ENCODE measurements at places on chromosomes 5 and 9. TPM values are rescaled to one million over a fixed set of nuclear protein-coding genes. Genes with fewer than 3 reads are reported as not detected.

Gene IL13
- 32.9 TPM for total RNA-seq

Gene PCDHB6
- total RNA-seq = not detected

Gene FSD1L
- total RNA-seq = 8.5 TPM

Gene PRR16
- total RNA-seq = not detected

Gene FGFR4
- total RNA-seq = 0.33 TPM

Gene IL9
- not detected for total RNA-seq

Gene GPR151
- not detected for total RNA-seq

Gene ERBIN
- total RNA-seq = 55.9 TPM

Gene IFNA21
- not detected for total RNA-seq

Gene KCNN2
- total RNA-seq = not detected

Gene MRPS27
- total RNA-seq = 41.1 TPM

Gene ORM2
- not detected for total RNA-seq

Gene LIX1
- total RNA-seq = not detected

Gene SPATA31A3
- not detected for total RNA-seq

Gene PHAX
- total RNA-seq = 31.5 TPM

Gene PCDHB4
- not detected for total RNA-seq

Gene TBC1D2
- total RNA-seq = 11.0 TPM

Gene LCN15
- total RNA-seq = not detected

Gene DMRT2
- total RNA-seq = 3.3 TPM

Gene ENTPD2
- 0.15 TPM for total RNA-seq

Gene ENTREP1
- not detected for total RNA-seq

Gene IL5
- 3.3 TPM for total RNA-seq

Gene SEMA5A
- 1.7 TPM for total RNA-seq

Gene FAT2
- not detected for total RNA-seq

Gene SPATA31E1
- total RNA-seq = not detected

Gene HSPB3
- not detected for total RNA-seq

Gene DMRT3
- total RNA-seq = not detected

Gene HRCT1
- not detected for total RNA-seq

Gene LTC4S
- total RNA-seq = 3.3 TPM

Gene BTNL8
- total RNA-seq = not detected

Gene ASPN
- total RNA-seq = not detected

Gene OR1Q1
- total RNA-seq = not detected

Gene MAP1B
- 0.25 TPM for total RNA-seq

Gene PCDHGC3
- total RNA-seq = not detected

Data from activated CD4-positive, alpha-beta memory T cell treated with anti-CD3 and anti-CD28 coated beads, Interleukin-2, amount 10 ng/mL, durations not matched to agents 7 days and 5 days (primary cell).